ENCODE measurements at places on chromosomes 12 and 14. TPM values are rescaled to one million over a fixed set of nuclear protein-coding genes. Genes with fewer than 3 reads are reported as not detected.

Gene RNFT2
- 8.7 TPM for total RNA-seq

Gene RPGRIP1
- total RNA-seq, result 0.19 TPM

Gene ADCY4
- total RNA-seq, result 2.2 TPM

Gene SYCP3
- total RNA-seq, result not detected

Gene LRRC10
- total RNA-seq, result not detected

GRCh38 chr12:49301760-49302159, 6.8 kb downstream of the PRPH start:
- DNase-seq, result no peak

DNA sequence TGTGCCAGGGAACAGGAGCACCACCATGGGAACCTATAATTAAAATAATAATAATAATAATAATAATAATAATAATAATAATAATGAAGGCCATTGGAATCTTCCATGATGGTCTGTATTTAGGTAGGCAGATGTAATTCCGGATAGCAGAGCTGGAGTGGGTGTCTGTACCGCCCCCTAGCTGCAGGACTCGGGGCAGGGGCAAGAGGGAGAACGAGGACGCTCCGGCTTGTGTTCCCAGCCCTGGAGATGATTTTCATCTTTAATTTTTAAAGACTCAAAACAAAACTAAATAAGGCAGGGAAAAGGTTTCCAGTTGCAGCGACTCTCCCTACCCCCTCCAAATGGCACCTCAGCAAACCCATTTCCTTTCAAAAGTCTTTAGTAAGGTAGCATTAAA, 501.1 kb downstream of the VRK1 start:
- no peak for DNase-seq

DNA sequence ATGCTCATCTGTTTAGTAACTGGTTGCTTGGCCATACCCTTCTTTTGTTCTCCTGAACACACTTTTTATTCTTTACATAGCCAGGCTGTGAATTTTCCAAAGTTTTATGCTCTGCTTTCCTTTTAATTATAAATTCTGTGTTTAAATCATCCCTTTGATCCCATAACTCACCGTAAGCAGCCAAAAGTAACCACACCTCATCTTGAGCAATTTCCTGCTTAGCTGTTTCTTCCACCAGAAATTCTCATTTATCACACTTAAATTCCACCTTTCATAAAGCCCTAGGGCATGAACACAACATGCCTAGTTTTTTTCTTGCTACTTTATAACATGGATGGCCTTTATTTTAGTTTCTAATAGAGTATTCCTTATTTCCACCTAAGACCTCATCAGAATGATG, 510.7 kb downstream of the C12orf50 start:
- DNase-seq, result no peak

GRCh38 chr14:34562776-34563150, 23.3 kb upstream of the EAPP start:
- no peak for DNase-seq

DNA sequence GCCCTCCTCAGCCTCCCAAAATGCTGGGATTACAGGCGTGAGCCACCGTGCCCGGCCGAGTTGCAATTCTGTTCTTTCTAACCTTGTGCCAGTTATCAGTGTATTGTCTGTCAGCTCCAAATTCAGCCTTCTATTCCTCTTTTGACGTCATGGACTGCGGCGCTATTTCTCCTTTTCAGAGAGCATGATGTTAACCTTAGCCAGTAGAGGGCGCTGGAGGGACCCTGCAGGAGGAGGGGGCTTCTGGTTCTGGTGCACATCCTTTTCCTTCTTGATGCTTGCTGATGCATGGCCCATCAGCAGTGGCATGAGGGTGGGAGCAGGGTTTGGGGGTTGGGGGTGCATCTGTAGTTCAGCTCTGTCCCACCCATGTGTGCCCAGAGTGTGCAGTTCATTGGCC, 179.3 kb upstream of the RMST start:
- DNase-seq, result no peak
